ENCODE measurements at places on chromosomes 11 and 22.

GRCh38 chr11:102810950-102811660 is 13.1 kb upstream of the MMP1 start:
- DNase-seq = no peak

DNA sequence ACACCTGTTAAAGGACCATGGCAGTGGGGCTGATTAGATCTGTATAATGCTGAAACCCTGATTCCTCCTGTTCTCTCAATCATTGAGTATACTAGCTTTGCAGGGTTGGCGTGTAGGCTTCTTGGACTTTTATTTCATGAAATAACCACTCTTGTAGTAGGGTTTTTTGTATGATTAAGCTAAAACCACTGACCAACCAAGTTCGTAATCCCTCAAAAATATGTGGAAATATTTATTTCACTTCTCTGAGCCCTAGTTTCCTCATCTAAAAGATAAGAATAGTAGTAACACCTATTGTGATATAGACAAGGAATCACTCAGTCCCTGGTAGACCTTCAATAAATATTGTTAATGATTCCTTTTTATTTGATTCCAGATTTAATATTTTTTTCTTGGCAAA is 4.2 kb downstream of the API5 start:
- DNase-seq = no peak

- DNase-seq = no peak
Observed at GRCh38 chr22:46860562-46860961, 98.1 kb downstream of the TBC1D22A start.

DNA sequence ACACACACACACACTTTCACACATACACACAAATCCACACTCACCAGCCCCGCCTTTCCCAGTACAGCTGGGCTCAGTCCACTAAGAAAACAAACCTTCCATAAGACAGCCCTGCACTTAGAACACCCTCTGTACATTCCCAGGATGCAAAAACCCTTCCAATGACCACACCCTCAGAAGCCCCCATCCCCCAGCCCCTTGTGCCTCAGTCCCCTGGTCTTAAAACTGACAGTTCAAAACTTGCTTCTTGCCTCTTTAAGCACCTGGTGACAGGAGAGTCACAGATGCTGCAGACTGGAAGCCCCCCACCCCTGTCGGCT is 23.0 kb downstream of the APLNR start:
- no peak for DNase-seq

GRCh38 chr11:133406489-133406888 is 125.8 kb downstream of the OPCML start:
- DNase-seq = no peak

GRCh38 chr11:105206633-105207032 is 67.1 kb upstream of the CARD18 start:
- no peak for DNase-seq

- no peak for DNase-seq
Observed at GRCh38 chr22:49660794-49661781, 166.6 kb downstream of the BRD1 start.

GRCh38 chr11:30956751-30957150 is 370.6 kb upstream of the MPPED2 start:
- no peak for DNase-seq

All from retinal pigment epithelial cell (primary cell).